Activated CD8-positive, alpha-beta memory T cell treated with anti-CD3 and anti-CD28 coated beads for 1 hour (primary cell): ENCODE measurements at places on chromosomes 2 and 18.

DNA sequence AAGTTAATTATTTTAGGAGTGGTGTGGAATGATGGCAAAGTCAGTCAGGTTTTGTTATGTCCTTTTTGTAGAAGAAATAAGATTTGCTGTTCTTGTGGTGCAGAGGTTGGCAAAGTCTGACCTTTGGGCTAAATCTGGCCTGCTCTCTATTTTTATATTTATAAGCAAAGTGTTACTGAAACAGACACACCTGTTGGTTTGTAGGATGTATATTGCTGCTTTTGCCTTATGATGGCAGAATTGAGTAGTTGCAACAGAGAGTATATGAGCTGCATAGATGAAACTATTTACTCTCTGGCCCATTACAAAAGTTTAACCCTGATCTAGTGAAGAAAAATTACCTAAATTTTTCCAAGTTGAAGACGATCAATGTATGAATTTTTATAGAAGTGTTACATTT is 34.1 kb upstream of the KCNJ13 start:
- no peak for DNase-seq

GRCh38 chr2:182821182-182821581 is 45.3 kb downstream of the FRZB start:
- DNase-seq, result no peak

- DNase-seq, result no peak
These were observed 117.5 kb downstream of the ESCO1 start for GRCh38 chr18:21483051-21483450.

GRCh38 chr18:36305375-36305774 is 7.9 kb downstream of the FHOD3 start:
- no peak for DNase-seq

GRCh38 chr2:239255628-239256349 is 145.0 kb downstream of the HDAC4 start:
- DNase-seq, result no peak

- DNase-seq, result no peak
These were observed 19.9 kb upstream of the SPRED2 start for GRCh38 chr2:65452150-65452895.

GRCh38 chr2:164103271-164103670 is 367.5 kb upstream of the FIGN start:
- no peak for DNase-seq

DNA sequence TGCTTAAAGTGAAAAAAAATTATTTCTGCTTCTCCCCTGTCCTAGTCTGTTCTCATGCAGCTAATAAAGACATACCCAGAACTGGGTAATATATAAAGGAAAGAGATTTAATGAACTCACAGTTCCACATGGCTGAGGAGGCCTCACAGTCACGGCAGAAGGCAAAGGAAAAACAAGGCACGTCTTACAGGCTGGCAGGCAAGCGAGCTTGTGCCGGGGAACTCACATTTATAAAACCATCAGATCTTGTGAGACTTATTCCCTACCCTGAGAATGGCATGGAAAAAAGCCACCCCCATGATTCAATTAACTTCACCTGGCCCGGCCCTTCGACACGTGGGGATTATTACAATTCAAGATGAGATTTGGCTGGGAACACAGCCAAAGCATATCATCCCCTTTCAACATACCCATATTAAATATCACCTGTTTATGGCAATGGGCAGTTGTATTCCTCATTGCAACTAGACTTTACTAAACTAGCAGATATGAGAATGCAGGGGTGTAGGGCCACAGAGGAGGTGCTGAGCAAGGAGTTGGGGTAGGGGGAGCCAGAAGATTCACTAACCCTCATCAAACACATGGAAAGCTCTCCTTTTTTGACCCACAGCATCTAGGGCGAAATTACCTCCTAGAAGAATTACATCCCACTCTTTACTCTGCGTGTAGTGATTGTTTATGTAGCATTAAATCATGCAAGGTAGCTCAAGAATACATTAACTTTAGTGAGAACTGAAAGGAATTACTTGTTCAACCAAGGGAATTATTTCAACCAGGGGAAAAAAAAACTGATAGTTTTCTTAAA is 183.3 kb upstream of the DOK6 start:
- no peak for DNase-seq

- DNase-seq, result no peak
These were observed 422.0 kb downstream of the GALR1 start for GRCh38 chr18:77671456-77672167.

DNA sequence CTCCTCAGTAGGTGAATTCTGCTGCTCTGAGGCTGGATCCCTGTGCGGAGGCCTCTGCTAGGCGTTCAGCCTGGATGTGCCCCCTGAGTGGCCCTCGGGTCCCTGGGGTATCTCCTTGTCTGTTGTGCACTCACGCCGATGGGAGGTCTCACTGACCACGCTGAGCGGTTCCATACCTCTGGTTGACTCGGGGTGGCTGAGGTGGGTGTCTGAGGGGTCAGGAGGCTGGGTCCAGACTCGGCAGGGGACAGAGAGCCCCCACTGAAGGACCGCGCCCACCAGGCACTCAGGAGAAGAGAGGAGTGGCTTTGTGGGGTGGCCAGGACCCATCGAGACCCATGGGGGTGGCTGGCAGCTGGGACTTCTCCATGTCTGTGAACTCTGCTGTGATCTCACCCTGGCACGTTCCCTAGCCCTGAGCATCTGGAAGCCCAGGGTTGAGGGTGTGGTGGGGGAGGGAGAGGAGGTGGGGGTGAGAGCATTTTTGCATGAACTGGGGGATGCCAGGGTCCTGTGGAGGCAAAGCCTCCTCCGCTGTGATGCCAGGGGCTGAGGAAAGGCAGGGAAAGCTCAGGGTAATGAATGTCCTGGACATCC is 53.7 kb downstream of the TWIST2 start:
- DNase-seq, result no peak

DNA sequence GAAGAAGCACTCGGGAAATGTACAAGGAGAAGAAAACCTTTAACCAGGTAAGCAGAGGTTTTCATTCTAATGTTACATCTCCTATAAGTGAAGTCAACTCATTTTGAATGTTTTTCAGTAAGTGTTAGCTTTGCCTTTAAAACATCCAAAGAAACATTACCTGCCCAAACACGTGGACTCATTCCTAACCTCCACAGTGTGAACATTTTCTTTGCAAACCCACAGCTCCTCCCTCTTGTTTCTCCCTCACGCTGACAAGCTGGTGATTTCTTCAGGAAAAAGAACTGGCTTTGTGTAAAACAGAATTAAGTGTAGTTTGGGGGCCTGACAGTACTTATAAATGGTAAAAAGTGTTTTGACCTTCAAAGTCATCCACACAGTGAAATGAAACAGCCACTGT is 72.5 kb downstream of the MTCL1 start:
- no peak for DNase-seq

- DNase-seq, result no peak
These were observed 328.7 kb upstream of the FAM98A start for GRCh38 chr2:33927756-33928155.

- DNase-seq, result no peak
These were observed 110.7 kb downstream of the ICA1L start for GRCh38 chr2:202760848-202761247.
